Activated naive CD8-positive, alpha-beta T cell treated with anti-CD3 and anti-CD28 coated beads, Interleukin-2, amount 50 U/mL, for 24 hours (primary cell): ENCODE measurements at places on chromosomes 4 and X.

GRCh38 chrX:116317409-116317808 is 119.0 kb upstream of the SLC6A14 start:
- H3K36me3 ChIP-seq, result no peaks in the 10 kb centered on the region
- H3K27ac ChIP-seq, result no peak overlapping the region
- no peak for DNase-seq

- peaks cover 36% of the 10 kb centered on the region for H3K36me3 ChIP-seq
Measured at GRCh38 chr4:184668511-184669114, 19.1 kb downstream of the PRIMPOL start.

DNA sequence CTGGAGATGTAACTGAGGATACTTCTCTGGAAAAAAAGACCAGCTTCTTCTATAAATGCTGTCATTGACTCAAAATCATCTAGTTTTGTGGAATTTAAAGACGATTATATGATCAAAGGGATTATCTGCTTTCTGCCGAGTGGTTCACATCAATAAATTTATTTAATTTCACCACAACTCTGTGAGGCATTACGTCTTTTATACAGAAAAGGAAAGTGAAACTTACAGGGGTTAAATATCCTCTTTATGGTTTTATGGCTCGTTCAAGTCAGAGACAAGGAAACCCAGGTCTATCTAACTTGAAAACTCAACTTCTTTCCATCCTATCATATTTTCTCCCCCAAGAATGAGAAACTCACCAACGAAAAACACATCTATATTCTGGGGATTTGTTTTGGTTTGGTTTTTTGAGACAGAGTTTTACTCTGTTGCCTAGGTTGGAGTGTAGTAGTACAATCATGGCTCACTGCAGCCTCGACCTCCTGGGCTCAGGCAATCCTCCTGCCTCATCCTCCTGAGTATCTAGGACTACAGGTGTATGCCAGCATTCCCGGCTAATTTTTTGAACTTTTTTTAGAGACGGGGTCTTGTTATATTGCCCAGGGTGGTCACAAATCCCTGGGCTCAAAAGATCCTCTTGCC is 377.9 kb upstream of the EMCN start:
- no peak for DNase-seq
- peaks cover 14% of the 10 kb centered on the region for H3K4me1 ChIP-seq
- peak overlapping the region; percentile 59 for H3K4me3 ChIP-seq
- H3K27me3 ChIP-seq, result no peaks in the 10 kb centered on the region

- H3K36me3 ChIP-seq, result no peaks in the 10 kb centered on the region
- no peaks in the 10 kb centered on the region for H3K4me1 ChIP-seq
- no peak overlapping the region for H3K27ac ChIP-seq
- no peak overlapping the region for H3K4me3 ChIP-seq
- H3K27me3 ChIP-seq, result peaks cover 6% of the 10 kb centered on the region
Measured at GRCh38 chr4:7392438-7393421, 42.0 kb downstream of the PSAPL1 start.

DNA sequence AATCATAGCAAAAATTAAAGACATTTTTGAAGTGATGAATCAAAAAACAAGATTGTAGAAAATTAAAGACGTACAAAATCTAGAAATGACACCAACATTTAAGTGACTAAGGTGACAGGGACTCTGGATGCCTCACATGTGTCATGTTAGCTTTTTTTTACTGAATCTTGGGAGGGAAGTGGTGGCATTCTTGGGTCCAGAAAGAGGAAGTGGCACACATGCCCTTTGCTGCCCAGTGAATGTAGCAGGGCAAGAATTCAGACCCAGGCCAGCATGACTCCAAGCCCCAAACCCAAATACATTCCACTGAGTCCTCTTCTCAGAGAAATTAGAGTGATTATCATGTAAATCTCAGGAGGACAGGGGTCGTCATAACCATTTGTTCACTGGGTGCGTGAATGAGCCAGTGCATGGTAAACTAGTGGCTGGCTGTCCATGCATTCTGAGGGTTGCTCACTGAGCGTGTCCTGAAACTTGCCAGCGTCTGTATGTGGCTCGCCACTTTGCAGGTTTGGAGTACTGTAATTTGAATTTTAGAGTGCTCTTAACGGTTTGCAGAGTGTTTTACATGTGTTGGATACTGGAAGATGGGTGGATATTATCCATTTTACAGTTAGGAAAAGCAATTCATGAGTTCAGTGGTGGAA is 55.4 kb upstream of the TBC1D14 start:
- peaks cover 51% of the 10 kb centered on the region for H3K36me3 ChIP-seq
- H3K27ac ChIP-seq, result no peak overlapping the region
- no peak for DNase-seq
- peaks cover 31% of the 10 kb centered on the region for H3K4me1 ChIP-seq

- no peaks in the 10 kb centered on the region for H3K36me3 ChIP-seq
- no peak overlapping the region for H3K4me3 ChIP-seq
- peaks cover 12% of the 10 kb centered on the region for H3K4me1 ChIP-seq
- DNase-seq, result no peak
- H3K27ac ChIP-seq, result no peak overlapping the region
- peaks cover 2% of the 10 kb centered on the region for H3K27me3 ChIP-seq
Measured at GRCh38 chr4:8113611-8114377, 44.8 kb downstream of the ABLIM2 start.

DNA sequence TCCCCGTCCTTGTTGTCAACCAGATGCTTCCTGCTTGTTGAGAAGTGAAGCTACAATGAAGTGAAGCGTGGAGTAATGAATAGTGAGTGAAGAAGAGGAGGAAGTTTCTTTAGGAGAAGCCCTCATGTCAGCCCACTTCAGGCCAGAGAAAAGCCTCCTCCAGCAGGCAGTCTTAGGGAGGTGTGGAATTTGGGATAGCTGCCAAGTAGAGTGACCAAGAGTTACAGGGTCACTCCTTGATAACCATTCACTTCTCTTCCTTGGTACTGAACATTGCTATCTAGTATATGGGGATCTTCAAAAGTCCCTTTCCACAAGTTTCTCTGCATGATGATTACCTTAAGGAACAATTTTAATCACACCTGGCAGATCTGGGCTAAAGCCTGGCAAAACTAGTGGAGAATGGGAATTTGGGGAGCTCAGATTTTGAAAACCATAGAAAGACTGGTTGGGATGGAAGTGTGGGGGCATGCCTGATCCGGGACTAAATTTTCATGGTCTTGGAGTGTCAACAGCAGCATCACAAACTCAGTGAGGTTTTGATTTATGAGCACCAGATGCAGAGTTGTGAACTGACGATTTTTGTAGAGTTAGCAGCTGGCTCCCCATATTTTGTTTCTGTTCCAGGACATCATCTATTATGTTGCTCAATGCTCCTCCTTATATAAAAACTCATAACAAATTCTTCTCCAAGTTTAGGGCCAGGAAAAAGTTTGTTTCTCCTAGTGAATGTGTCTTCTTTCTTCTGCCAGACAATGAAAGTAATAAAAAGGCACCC is 53.1 kb downstream of the IGSF1 start:
- H3K4me3 ChIP-seq, result no peak overlapping the region
- no peak overlapping the region for H3K27ac ChIP-seq
- H3K27me3 ChIP-seq, result no peaks in the 10 kb centered on the region
- H3K4me1 ChIP-seq, result no peaks in the 10 kb centered on the region
- H3K36me3 ChIP-seq, result no peaks in the 10 kb centered on the region

- no peak overlapping the region for H3K4me3 ChIP-seq
- peaks cover 50% of the 10 kb centered on the region for H3K36me3 ChIP-seq
- DNase-seq, result no peak
- H3K4me1 ChIP-seq, result no peaks in the 10 kb centered on the region
Measured at GRCh38 chr4:145034727-145035211, 63.2 kb downstream of the ANAPC10 start.

GRCh38 chrX:100830547-100830946 is 10.4 kb downstream of the CSTF2 start:
- peaks cover 35% of the 10 kb centered on the region for H3K4me1 ChIP-seq
- no peak for DNase-seq
- no peaks in the 10 kb centered on the region for H3K27me3 ChIP-seq
- peak overlapping the region; percentile 42 for H3K4me3 ChIP-seq
- peaks cover 48% of the 10 kb centered on the region for H3K36me3 ChIP-seq

DNA sequence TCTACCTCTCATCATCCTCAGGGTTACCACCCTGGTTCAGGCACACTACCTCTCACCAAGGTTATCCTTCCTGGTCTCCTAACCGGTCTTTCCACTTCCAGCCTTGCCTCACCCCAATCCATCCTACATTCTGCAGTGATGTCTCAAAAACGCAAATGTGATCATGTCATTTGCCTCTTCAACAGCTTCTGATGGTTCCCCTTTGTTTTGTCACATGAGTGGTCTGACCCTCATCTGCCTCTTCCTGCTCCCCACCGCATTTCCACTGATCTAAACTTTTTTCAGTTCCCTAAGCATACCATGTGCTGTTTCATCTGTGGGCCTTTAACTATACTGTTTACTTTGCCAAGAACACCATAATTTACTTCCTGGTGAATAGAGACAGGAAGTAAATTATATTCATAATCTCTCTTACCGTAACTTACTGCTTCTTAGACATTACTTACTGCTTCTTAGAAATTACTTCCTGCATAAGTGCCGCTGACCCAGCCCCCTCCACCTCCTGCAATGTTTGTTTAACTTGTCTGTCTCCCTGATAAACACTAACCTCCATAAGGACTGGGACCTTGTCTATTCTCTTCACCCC is 27.1 kb upstream of the NSUN7 start:
- H3K27ac ChIP-seq, result no peak overlapping the region
- no peak for DNase-seq
- H3K4me3 ChIP-seq, result no peak overlapping the region
- H3K27me3 ChIP-seq, result no peaks in the 10 kb centered on the region
- H3K36me3 ChIP-seq, result no peaks in the 10 kb centered on the region

DNA sequence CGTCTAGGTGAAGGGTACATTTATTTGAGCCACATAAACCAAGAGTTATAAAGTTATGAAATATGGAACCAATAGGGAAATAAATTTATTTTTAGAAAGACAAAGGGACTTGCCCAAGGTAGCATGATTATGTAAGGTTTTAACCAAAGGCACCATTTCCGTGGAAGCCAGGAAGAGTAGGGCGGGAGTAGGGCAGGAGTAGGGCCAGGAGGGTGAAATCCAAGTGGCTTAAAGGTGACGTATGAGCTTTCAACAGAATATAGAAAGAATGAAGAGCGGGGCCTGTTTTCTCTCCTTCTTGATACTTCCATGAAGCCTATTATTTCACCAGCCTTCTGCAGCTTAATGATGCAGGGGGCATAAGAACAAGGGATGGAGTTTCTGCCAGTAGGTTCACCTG is 91.7 kb upstream of the PNPLA4 start:
- DNase-seq, result no peak
- H3K4me1 ChIP-seq, result no peaks in the 10 kb centered on the region
- no peaks in the 10 kb centered on the region for H3K27me3 ChIP-seq
- H3K4me3 ChIP-seq, result no peak overlapping the region

DNA sequence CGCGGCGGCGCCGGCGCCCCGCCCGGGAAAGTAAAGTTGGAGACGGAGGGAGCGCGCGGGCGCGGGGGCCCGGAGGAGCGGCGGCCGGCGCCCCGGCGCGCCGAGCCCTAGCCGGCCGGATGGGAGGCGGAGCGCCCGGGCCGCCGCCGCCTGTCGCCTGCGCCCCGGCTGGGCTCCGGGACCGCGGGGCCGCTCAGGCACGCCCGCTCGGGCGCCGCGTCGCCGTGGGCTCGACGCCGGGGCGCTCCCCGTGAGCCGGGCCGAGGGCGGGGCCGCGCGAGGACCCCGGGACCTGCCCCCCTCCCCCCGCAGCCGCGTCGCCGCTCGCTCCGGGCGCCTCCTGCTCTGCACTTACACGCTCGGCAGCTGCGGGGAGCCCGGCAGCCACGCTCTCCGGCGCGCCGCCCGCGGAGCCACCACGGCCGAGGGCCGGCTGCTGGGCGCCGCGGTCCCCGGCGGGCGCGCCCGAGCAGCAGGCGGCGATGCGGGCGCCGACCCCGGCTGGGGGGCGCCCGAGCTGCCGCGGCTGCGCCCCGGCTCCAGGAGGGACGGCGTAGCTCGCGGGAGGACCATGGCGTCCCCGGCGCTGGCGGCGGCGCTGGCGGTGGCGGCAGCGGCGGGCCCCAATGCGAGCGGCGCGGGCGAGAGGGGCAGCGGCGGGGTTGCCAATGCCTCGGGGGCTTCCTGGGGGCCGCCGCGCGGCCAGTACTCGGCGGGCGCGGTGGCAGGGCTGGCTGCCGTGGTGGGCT is at the start of gene ADRA2C:
Gene ADRA2C, plus strand, starts transcription at position 350 of the 749 bp plus-strand sequence. Its CDS starts 222 bp downstream, at position 572.
- peak within 1 kb of the TSS; percentile 51 for H3K4me3 ChIP-seq
- peaks cover 1% of the 10 kb centered on the region for H3K36me3 ChIP-seq
- peak within 1 kb of the TSS; percentile 35 for H3K27ac ChIP-seq
- peaks cover 31% of the 10 kb centered on the region for H3K27me3 ChIP-seq
- peaks cover 7% of the 10 kb centered on the region for H3K4me1 ChIP-seq

DNA sequence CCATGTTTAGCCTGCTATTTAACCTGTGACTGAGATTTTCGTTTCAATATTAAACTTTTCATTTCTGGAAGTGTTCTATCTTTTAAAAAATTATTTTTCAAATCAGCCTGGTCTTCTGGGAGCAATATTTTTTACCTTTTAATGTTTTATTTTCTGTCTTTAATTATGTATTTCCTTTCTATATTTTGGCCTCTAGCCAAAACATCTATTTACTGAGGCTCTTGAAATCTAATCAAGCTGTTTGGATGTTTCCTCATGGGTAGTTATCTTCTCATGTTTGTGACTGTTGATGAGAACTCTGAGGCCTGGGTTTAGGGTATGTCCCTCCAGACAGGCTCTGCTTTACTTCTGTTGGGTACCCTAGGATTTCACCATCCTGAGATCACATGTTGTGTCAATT is 10.3 kb upstream of the SLC10A4 start:
- H3K36me3 ChIP-seq, result no peaks in the 10 kb centered on the region
- DNase-seq, result no peak
- H3K4me1 ChIP-seq, result no peaks in the 10 kb centered on the region
- no peak overlapping the region for H3K4me3 ChIP-seq
- H3K27me3 ChIP-seq, result peaks cover 3% of the 10 kb centered on the region
- H3K27ac ChIP-seq, result no peak overlapping the region

DNA sequence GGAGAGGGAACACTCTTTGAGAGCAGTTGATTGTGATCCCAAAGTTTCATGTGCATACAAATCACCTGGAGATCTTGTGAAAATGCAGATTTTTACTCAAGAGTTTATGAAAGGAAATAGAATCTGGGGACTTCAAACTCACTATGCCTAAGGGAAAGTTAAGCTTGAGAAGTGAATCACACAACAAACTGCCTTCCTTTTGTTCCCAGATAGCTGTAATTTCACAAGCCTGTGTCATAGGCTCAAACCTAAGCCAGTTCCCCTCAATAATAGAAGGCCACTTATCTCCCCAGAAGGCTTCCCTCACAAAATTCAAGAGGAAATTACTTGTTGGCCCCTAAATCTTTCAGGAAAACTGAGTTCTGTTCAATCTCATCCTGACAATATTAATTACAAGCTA is 132.8 kb upstream of the MAGEB16 start:
- no peak for DNase-seq
- H3K4me3 ChIP-seq, result no peak overlapping the region
- H3K27ac ChIP-seq, result no peak overlapping the region
- H3K36me3 ChIP-seq, result no peaks in the 10 kb centered on the region
- no peaks in the 10 kb centered on the region for H3K27me3 ChIP-seq
